ENCODE measurements at places on chromosomes 16 and 17.
A peak's percentile ranks its signal among the peaks of the same experiment; 100 is the strongest.

DNA sequence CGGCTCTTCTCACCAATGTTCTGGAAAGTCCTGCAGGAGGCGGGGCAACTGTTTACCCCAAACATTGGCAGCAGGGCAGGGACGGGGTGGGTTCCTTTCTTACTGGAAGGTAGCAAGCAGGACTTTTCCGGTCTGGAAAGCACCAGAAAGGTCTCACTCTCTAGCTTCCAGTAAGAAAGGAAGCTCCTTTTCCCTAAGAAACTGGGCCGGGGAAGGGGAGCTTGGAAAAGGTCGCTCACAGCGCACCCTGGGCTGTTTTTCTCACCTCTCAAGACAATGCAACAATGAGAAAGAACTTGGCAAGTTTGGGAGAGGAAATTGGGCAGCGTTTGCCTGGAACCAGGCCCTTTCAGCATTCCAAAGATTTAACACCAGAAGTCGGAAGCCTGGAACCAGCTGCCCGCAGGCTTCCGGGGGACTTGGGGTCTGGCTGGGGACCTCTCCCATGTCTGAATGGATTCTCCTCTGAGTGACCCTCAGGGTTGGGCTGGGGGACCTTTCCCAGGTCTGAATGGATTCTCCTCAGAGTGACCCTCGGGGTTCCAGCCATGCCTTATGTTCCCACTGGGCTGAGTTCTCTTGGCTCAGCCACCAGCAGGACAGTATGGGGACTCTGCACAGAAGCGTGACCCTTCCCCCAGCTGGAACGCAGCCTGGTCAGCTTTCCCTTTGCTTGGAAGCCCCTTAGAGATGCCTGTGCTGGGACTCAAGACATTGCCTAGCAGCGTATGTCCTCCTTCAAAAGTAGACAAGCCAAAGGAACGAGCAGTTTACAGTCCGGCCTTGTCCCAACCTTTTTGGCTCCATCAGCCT lies 166.5 kb upstream of the PLCG2 start:
- no peak for DNase-seq

DNA sequence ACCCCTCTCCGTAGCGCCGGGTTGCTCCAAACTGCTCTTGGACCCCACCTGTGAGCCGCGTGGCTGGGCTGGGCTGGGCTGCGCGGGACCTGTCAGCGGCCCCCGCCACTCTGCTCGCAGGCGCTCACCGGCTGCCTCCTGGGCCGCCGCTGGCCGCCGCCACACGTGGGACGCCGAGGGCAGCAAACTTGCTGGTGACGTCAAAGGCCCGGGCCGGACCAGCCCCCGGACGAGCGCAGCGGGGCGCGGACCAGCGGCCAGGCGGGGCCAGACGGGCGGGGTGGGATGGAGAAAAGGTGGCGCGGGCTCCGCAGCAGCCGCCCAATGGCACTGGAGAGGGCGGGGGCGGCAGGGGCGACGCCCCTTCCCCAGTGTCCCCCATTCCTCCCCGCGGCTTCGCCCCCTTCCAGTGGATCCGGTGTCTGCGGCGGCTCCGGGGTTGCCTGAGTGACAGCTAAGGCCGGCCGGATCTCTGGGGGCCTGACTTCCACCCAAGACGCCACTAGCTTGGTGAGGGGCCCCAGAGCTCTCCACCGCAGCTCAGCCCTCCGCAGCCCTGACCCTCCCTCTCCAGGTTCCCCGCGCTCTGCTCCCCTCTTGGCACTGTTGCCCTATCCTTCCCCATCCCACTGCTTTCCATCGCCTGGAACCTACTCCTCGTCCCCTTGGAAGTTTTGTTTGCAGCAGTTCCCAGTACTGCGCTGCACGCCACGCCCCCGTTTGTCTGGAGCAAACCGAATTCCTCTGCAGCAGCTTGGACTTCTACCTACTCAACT lies at the start of gene HS3ST3A1:
HS3ST3A1 (minus strand) TSS at position 154 of the 776 bp plus-strand sequence. CDS start 800 bp downstream, outside the sequence.
- DNase-seq, result no peak

GRCh38 chr16:89104930-89105571 lies 11.4 kb downstream of the ACSF3 start:
- no peak for DNase-seq

GRCh38 chr17:61476476-61477203 lies 24.4 kb downstream of the TBX4 start:
- no peak for DNase-seq

GRCh38 chr17:27968206-27968732 lies 74.2 kb upstream of the NLK start:
- DNase-seq, result no peak

DNA sequence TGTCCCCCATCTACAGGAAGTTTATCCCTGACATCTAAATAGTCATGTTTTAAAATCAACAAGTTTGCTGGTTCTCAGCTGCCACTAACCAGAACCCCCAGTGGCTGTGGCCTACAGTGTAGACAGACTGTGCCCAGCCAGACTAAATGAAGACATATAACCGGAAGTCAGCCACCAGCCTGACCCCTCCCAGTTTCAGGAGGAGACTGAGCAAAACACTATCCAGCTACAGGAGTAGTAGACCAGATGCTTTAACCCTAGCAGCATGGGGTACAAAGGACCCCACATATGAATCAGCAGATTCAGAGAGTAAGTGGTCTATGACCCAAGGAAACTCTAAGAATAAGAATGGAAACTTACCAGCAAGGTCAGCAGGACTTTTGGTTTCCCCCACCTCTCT lies 83.4 kb downstream of the HIC1 start:
- DNase-seq, result peak; percentile 33

DNA sequence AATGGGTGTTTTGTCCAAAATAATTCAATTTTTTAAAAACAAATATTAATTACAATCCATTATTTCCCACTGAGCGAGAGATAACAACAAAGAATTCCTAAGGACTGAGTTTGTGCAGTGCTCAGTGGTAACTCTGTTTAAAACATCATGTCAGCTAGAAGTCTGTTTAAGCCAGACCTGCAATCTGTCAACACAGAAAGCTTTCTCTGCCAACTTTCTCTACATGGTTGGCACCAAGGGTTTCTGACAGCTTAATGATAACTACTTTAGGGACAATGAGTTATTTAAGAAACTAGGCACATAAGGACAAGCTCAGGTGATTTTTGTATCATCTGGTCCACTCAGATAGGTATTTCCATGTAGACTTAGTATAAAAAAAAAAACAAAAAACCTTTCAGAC lies 81.8 kb downstream of the WDR59 start:
- DNase-seq, result no peak

- no peak for DNase-seq
Observed at GRCh38 chr16:66262253-66263167, 104.0 kb upstream of the CDH5 start.

- DNase-seq, result peak; percentile 52
Observed at GRCh38 chr17:11935734-11936406, 61.4 kb downstream of the ZNF18 start.

- DNase-seq, result peak; percentile 58
Observed at GRCh38 chr16:17921357-17921978, 415.1 kb downstream of the NPIPA8 start.

- no peak for DNase-seq
Observed at GRCh38 chr17:12806630-12807029, 17.3 kb downstream of the ARHGAP44 start.

- no peak for DNase-seq
Observed at GRCh38 chr16:87457061-87457611, 35.7 kb downstream of the ZCCHC14 start.

GRCh38 chr17:27986805-27987684 lies 55.4 kb upstream of the NLK start:
- DNase-seq, result no peak

DNA sequence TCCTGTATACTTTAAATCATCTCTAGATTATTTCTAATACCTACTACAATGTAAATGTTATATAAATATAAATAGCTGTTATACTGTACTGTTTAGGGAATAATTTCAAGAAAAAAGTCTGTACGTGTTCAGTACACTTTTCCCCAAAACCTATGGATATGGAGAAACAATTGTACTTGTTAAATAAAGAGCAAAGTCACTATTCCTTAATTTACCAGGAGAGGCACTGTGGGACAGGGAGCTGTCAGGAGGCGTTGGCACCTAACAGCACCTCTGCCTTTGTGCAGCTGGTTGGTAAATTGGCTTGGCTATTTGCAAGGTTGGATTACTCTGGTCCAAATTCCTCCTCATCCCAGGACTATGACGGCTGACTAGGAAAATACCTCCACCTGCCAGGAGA lies 28.0 kb downstream of the CRHR1 start:
- no peak for DNase-seq

- no peak for DNase-seq
Observed at GRCh38 chr16:88665570-88665969, 2.7 kb upstream of the MVD start.

GRCh38 chr17:83147280-83147679 lies 67.9 kb downstream of the METRNL start:
- DNase-seq, result peak; percentile 17

- no peak for DNase-seq
Observed at GRCh38 chr16:73864868-73865267, 431.7 kb upstream of the PSMD7 start.

DNA sequence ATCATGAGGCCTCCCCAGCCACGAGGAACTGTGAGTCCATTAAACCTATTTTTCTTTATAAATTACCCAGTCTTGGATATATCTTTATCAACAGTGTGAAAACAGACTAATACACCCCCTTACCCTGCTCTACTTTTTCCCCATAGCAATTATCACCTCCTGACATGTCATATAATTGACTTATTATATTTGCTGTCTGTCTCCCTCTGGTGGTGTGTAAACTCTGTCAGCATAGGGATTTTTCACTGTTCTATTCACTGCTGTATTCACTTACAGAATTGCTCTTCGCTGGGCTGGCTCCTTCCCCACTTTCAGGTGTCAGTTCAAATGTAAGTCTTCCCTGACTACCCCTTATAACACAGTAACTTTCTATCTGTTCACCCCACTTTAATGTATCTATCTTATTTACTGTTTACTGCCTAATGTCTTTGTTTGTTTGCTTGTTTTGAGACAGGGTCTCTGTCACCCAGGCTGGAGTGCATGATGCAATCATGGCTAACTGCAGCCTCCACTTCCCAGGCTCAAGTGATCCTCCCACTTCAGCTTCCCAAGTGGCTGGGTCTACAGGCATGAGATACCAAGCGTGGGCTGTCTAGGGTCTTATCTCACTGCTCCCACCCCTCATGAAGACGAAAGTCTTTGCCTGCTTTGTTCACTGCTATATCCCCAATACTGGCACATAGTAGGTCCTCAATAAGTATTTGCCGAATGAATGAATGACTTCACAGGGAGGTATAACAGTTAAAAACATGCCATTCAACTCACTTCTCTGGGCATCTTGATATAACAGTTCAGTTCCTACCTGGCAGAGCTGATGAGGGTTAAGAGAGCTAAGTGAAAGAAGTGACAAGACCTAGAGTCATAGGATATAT lies 52.4 kb upstream of the CDH3 start:
- DNase-seq, result peak; percentile 17

GRCh38 chr16:56824331-56824730 lies 40.7 kb upstream of the SLC12A3 start:
- peak; percentile 3 for DNase-seq

- DNase-seq, result no peak
Observed at GRCh38 chr17:40730970-40731369, 24.2 kb downstream of the KRT25 start.

GRCh38 chr16:88870608-88871348 lies 4.3 kb upstream of the PABPN1L start:
- peak; percentile 66 for DNase-seq

DNA sequence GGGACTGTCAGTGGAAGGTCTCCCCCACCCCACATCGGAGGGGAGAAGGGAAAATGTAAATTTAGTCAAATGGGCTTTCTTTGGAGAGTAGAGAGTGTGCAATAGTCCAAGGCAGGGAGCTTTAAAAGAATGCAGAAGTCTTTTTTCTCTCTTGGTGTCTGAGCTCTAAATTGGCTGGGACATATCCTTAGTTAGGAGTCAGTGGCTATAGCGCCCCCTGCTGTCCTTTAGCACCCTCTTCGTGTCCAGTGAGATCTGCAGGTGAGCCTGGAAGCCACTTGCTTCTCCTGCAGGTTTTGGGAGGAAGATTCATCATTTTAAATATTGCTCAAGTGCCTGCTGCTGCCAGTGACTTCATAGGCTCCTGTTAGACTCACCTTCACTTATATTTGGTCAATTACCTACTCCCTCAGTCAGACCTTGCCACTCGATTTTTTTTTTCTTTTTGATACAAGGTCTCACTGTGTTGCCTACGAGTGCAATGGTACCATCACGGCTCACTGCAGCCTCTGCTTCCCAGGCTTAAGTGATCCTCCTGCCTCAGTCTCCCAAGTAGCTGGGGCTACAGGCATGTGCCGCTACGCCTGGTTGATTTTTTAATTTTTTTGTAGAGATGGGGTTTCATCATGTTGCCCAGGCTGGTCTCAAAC lies 174.8 kb downstream of the PRKCB start:
- peak; percentile 93 for DNase-seq

DNA sequence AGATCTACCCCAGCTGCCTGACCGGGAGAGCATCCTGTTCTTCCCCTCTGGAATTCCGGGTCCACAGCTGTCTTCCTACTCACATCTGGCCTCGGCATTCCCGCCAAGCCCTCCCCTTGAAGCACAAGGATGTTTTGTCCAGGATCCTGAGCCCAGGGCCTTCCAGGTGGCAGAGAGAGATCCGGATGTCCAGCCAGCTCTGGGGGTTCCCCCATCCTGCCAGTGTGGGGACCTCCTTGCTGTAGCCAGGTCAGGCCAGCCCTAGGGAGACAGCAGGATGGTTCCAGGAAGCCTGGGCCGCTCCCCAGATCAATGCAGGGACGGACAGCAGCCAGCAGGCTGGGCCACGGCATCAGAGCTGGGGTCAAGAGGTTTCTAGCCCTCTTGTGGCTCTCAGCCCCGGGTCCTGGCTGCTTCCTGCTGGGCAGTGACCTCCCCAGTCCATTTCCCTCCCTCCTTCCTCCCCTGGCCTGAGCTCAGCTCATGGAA lies 55.3 kb downstream of the SOCS3 start:
- no peak for DNase-seq

DNA sequence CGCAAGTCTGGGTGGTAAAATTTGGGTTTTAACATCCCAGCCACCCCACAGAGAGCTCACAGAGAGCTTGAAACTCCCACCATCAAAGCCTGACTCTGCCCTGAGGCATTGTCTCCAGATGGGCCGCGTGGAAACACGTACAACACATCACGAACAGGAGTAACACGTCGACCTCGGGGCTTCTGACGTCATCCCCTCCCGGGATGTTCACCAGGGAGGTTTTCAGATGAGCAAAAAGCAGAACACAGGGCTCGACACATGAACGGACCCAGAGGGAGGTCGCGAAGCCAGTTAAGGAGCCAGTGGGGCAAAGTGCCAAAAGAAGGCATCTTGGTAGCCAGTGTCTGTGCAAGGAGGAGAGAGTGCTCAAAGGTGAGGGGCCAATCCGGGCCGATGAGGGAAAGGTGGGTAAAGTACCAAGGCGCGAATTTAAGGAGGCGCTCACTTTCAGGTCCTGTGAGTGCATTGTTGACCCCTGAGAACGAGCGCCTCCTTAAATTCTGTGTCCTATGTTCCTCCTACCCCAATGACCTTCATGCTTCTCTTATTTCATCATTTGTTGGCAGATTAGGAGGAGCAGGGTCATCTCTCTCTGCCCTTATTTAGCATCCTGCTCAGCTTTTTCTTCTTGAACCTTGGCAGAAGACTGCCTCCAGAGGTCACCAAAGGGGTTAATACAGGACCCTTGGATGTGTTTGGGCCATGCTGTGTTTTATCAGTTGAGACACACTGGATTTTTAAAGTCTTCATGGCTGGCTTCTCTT lies 5.6 kb downstream of the RCVRN start:
- DNase-seq, result no peak

- peak; percentile 82 for DNase-seq
Observed at GRCh38 chr16:79419148-79419547, 181.4 kb downstream of the MAF start.

GRCh38 chr17:64661726-64661975 lies 456 bp downstream of the SMURF2 start:
- DNase-seq, result no peak

All from suppressor macrophage treated with lipopolysaccharide for 4 hours (primary cell).